Activated naive CD4-positive, alpha-beta T cell treated with anti-CD3 and anti-CD28 coated beads, Interleukin-2, amount 50 U/mL, for 72 hours (primary cell): ENCODE measurements at places on chromosomes 6 and 20.

GRCh38 chr6:168884646-168885086 lies 369.0 kb downstream of the THBS2 start:
- peak; percentile 92 for DNase-seq

- no peak for DNase-seq
Observed at GRCh38 chr6:154474648-154475428, 35.6 kb downstream of the CNKSR3 start.

DNA sequence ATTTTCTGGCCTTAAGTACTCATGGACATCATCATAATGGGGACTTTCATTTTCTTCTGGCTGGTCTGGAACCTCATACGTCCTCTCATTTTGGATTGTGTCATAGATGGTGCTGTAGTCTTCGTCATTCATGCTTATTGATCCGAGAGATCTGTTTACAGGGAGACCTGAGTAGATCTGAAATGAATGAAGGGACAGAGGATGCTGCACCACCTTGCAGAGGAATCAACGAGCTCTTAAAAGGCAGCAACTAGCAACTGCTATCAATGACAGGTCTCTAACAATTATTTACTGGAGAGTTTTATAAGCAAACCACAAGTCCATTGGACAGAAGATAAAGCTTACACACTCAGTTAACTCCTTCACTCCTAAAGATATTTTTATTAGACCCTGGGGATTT lies 49.7 kb upstream of the ENPP4 start:
- DNase-seq: no peak

- no peak for DNase-seq
Observed at GRCh38 chr20:63290677-63291472, 2.1 kb upstream of the COL20A1 start.

GRCh38 chr20:47382746-47383415 lies 26.4 kb upstream of the ZMYND8 start:
- DNase-seq: no peak

- no peak for DNase-seq
Observed at GRCh38 chr6:166559211-166559610, 27.3 kb downstream of the RAMACL start.

- no peak for DNase-seq
Observed at GRCh38 chr6:11766043-11766442, 12.6 kb downstream of the ADTRP start.

- DNase-seq: no peak
Observed at GRCh38 chr6:19805129-19805481, 32.1 kb upstream of the ID4 start.

GRCh38 chr6:89970609-89971337 lies 76.5 kb downstream of the GJA10 start:
- DNase-seq: no peak

GRCh38 chr20:15703171-15703911 lies 869.9 kb downstream of the KIF16B start:
- no peak for DNase-seq

DNA sequence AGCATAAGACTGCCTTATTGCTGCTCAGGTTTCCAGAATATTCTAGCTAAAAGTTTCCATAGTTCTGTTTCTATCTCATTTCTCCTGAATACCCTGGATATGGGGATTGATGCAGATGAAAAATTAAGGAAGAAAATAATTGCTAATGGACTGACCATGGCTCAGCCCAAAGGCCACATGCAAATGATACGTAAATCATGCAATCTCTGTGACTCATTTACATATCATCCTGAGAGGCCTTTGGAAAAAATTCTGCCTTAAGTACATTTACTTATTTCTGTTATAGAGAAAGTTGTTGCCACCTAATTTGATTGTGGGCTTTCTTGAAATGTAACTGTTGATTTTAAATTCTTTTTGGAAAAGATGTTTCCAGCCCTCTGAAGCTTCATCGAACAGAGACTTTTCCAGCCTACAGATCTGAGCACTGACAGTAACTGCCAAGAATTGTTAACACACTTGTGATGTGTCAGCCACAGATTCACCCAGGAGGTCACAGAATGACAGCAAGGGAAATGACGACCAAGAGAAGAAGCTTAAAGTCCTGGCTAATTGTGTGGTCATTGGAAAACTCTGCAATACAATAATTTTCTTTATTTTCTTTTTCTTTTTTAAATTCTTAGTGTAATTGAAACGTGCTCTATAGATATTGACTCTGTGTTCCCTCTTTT lies 174.8 kb downstream of the DOK5 start:
- no peak for DNase-seq

DNA sequence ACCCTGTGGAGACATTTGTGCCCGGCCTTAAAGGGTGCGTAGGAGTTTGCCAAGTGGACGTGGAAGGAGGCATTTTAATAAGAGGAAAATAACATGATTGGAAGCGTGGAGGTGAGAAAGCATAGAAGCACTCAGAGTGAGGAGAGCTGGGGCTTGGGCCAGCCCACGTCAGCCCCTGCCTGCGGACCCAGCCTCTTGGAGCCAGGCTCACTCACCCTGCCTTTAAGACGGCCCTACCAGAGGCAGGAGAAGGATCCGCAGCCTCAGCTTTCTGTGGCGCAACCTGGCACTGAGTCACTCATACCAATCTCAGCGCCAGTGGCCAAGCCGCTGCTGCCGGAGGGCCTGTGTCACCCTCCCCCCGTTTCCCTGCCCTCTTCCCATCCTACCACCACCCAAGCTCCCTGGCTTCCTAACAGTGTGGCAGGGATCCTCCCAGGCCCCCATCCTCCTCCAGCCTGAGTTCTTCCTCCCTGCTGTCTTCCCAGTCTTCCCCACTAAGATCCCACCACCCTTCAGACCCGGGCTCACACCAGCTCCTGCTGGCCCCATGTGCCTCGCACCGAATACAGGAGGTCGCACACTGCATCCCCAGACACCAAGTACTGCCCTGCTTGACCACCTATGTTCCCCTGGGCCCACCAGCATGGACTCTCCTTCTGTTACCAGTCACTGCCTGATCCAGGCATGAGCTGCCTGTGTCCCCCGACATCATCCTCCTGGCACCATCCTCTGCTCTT lies 285.2 kb downstream of the UST start:
- no peak for DNase-seq

GRCh38 chr6:36387440-36388303 lies at the start of gene ETV7:
TSS of gene ETV7 (minus strand) at chr6:36387669. CDS start at chr6:36387541, 128 bp downstream.
- peak; percentile 48 for DNase-seq

- no peak for DNase-seq
Observed at GRCh38 chr6:66161546-66162108, 454.6 kb upstream of the EYS start.

GRCh38 chr6:151493161-151493803 lies 535 bp upstream of the CCDC170 start:
- DNase-seq: no peak

DNA sequence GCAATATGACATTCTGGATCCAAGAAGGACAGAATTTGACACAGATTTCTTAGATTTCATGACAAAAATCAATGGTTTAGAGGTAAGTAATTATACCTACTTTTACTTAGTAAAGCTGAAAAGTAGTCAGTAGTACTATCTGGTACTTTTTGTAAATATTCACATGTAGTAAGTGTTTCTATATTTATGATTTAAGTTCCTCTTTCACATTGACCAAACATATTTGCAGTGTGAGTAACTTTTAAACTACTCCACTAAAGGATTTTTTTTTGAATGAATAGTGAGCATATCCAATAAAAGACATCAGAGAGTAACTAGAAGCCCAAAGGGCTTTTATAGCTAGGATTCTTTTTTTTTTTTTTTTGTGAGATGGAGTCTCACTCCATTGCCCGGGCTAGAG lies 60.8 kb downstream of the DNAH8 start:
- DNase-seq: no peak

- no peak for DNase-seq
Observed at GRCh38 chr6:100447900-100448748, 16.6 kb downstream of the SIM1 start.

GRCh38 chr6:137307163-137307854 lies 88.1 kb upstream of the IFNGR1 start:
- DNase-seq: no peak

GRCh38 chr6:84568971-84569370 lies 195.4 kb downstream of the TBX18 start:
- no peak for DNase-seq

GRCh38 chr20:3328501-3328900 lies 79.0 kb downstream of the DNAAF9 start:
- no peak for DNase-seq

- no peak for DNase-seq
Observed at GRCh38 chr6:79788756-79789155, 157.6 kb downstream of the SH3BGRL2 start.

- DNase-seq: no peak
Observed at GRCh38 chr20:31260326-31260932, 3.0 kb downstream of the DEFB115 start.

DNA sequence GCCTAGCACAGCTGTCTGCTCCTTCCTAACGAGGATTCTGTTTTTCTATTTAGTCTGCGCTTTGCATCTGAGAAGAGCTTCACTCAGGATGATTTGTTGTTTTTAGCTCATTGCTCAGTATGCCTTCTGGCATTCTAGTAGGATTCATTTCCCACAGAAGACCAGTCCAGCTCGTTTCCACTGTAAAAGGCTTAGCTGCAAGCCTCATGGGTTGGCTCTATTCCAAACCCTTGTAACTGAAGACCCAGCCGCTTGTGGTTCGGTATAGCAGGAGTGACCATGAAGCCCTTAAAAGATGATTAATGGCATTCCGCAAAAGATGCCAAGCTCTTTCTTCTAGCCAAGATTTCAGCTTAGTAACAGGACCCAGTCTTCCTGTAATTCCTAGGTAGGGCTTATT lies 7.2 kb downstream of the ADGRF1 start:
- no peak for DNase-seq

DNA sequence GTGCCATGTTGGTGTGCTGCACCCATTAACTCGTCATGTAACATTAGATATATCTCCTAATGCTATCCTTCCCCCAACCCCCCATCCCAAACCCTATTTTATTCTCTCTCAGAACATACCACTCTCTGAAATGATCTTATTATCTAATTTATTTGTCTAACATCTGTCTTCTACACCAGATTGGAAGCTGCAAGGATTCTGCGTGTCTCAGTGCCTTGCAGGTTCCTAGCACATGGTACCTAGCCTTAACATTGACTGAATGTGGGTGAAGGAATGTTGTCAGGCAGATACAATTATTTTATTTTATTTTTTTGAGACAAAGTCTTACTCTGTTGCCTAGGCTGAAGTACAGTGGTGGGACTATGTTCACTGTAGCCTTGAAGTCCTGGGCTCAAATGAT lies 124.9 kb downstream of the BCAS1 start:
- no peak for DNase-seq

DNA sequence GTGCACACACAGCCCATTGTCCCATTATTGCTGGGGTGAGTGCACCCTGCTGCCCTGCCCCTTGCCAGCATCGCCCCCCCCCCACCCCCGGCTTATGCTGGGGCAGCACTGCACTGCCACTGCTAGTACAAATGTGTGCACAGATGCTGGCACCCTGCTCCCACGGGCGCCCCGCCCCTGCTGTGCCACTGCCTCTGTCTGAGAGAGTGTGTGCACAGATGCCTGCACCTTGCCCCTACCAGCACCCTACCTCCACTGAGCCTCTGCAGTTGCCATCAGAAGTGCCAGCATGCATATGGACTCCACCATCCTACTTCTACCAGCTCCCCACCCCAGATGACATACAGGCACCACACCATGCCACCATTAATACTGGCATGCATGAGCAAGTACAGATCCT lies 454.6 kb upstream of the KHDRBS2 start:
- DNase-seq: no peak

DNA sequence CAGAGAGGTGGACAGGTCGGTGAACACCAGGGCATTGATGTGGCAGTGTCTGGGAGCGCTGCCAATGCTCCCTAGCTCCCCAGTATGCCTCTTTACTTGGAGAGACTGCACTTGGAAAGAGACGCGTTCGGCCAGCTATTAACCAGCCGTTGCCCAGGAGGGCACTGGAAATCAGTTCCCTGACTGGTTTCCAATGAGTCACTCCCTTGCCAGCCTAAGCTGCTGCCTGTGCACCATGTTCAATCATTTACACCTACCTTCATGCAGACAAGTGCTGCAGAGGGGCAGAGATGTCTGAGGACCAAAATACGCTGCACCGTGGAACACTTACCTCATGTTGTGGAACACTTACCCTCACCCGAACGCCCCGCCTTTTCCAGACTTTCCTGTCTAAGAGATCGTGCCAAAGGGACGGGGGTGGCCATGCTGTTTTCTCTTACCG lies 151.6 kb downstream of the SOBP start:
- no peak for DNase-seq

- DNase-seq: no peak
Observed at GRCh38 chr6:39056681-39057080, 8.1 kb downstream of the GLP1R start.

DNA sequence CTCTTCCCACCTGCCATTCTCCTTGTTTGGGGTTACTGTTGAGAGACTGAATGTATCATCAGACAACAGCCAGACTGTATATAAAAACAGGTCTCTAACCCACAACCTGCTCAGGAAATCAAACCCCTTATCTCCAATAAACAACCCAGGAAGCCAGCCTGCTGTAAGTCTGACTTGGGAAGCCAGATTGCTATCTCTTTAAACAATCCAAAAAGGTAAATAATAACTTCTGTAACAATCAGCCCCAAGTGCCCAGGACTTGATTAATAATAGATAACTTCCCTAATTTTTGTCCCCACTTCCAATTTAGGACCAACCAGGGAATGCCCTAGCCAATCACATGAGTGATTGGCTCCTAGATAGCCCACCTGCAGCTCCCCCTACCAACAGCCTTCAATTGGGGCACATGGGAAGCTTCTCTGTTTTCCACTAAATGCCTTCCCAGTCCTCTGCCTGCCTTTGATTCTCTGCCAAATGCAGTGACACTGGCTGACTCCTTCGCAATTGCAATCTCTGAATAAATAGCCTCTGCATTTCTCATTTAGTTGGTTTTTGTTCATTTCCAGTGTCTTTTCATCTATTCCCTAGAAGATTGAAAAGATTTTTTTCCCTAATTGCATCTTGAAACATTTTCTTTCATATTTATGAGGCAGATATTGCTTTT lies 117.1 kb upstream of the TAB2 start:
- DNase-seq: no peak

GRCh38 chr6:7311917-7312615 lies 933 bp downstream of the SSR1 start:
- DNase-seq: no peak

DNA sequence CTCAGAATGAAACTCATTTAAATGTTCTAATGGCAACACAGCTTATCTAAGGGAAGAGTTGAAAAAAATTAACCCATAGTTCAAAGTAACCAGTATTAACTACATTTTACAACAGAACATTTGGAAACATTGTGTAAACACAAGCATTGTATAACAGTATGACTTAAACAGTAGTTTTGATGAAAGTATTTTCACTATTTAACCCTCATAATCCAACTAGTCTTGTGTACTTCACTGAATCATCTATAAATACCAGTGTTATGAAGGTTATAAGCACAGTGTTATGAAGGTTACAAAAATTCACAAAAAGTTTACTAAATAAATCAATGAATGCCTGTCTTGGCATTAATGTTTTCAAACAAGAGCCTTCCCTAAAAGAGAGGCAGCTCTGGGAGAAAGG lies 66.5 kb downstream of the REV3L start:
- DNase-seq: no peak
